Urinary bladder (tissue), 4 donors: ENCODE measurements at places on chromosomes 3 and 15. TPM values are rescaled to one million over a fixed set of nuclear protein-coding genes. Genes with fewer than 3 reads are reported as not detected.
A peak's percentile ranks its signal among the peaks of the same experiment; 100 is the strongest.

DNA sequence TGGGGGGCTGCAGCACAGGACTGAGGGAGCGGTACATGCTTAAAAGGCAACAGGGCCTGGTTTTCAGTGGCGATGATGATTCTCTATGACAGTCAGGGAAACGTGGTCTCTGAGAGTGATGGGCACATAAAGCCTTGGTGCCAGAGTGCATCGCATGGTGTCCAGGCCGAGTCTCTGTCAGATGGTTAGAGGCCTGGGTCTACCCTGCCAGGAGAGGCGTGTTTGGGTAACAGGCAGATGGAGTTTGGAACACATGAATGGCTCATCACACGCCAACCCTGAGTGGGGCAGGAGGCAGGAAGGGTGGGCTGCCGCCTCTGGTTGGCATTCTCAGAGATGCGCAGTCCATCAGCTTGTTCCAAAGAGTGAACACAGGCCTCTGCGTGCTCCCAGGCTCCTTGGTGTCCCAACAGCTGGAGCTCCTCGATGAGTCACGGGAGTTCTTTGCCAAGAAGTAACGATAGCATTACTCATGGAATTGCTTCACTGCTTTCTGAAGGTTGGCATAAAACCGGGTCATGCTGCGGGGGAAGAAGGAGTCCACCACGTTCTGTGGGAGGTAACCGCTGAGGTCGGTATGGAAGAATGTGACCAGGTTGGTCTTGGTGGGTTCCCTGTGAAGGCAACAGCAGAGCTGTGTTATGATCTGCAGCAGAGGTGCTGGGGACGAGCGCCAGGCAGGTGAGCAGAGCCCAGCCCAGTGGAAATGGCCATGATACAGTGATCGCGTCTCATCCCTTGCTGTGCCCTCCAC lies 11.0 kb downstream of the STARD5 start:
- DNase-seq = no peak

GRCh38 chr3:157274644-157275137 lies 114.7 kb upstream of the CCNL1 start:
- no peak for DNase-seq

Gene CYP1A1
- total RNA-seq = 0.26 TPM

Gene SAXO2
- total RNA-seq = 4.7 TPM

Gene GOLGA8S
- total RNA-seq = 0.21 TPM

DNA sequence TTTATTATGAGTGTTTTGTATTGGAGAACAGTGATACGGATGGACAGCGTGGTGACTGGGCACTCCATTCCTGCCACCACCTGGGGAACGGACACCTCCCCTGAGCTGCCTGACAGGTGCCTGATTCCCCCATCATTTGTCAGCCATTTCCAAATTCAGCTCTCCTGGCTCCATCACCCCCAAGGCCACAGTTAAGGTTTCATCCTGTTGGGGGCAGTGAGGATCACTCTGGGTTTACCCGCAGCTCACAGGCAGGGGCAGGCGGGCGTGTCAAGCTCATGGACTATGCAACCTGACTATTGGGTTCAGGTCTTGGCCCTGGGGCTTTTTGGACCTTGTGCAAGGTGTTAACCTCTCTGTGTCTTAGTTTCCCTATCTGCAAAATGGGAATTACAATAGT lies 76.3 kb downstream of the RAB11A start:
- DNase-seq = no peak

GRCh38 chr15:80184554-80184953 lies 31.8 kb downstream of the FAH start:
- no peak for DNase-seq

- no peak for DNase-seq
Observed at GRCh38 chr3:66497288-66497984, 3.4 kb downstream of the LRIG1 start.

DNA sequence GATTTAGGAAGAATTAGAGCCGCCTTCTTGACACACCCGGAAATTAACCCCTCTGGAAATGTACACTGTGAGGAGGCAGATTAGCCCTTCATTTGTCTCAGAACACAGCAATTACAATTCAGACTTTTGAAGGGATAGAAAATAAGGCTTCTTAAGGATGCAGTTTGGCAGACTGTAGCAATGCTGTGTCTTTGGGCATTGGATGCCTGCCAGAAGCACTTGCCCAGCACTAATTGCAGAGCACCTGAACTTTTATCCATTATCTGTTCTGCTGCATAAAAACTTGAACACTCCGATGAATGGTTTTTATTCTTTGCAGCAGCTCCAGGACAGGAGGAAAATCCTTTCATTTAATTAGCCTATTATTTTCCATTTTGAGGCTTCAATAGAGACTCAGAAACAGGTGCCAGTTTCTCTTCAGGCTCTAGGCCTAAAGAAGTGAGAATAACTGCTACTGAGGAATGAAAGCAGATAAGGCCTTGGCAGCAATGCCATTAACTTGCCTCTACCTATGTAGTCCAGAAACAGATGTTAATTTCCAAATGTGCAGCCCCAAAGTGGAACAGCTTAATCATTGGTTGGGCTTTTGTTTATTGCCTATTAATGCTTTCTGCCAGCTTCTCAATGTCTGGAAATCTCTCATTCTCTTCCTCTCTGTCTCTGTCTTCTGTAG lies 418.5 kb downstream of the NSUN3 start:
- no peak for DNase-seq

DNA sequence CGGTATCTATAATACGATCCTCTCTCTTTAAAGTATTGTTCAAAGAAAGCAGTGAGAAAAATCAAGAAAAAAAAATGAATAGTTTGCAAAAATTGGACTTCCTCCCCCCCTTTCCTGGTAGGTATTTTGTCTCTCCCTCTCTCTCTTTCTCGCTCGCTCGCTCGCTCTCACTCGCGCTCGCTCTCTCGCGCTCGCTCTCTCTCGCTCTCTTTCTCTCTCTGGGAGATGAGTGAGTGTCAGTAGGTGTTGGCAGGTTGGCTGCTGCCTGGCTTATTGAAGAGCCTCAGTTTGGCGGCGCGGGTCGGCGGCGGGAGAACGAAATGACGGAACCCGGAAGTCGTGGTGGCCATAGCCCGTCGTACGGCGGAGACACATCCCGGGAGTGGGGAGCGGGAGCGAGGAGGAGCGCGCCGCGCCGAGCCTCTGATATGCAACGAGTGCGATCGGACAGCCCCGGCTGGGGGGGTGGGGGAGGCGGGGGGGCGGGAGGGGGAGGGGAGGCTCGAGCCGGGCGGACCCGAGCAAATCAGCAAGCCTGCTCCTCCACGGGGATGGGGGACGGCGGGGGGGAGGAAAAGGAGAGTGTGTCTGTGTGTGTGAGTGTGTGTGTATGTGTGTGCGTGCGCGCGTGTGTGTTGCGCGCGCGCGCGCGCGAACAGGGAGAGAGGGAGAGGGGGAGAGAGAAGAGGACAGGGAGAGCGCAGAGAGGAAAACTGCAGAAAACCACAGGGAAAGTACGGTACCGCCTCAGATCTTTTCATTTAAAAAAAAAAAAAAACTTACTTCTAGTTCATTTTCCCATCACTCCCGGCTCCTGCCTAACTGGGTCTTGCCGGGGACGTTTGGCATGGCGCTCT lies at the start of gene MEIS2:
MEIS2 (minus strand) TSS at position 441 of the 857 bp plus-strand sequence. CDS start 1,083 bp downstream, outside the sequence.
- peak; percentile 89 for DNase-seq

GRCh38 chr3:136840252-136840651 lies 21.3 kb downstream of the SLC35G2 start:
- DNase-seq = no peak
